GM20000 (cell line): ENCODE measurements at places on chromosomes 12 and 14.

GRCh38 chr12:30440826-30441602 lies 254.7 kb downstream of the IPO8 start:
- no peak for DNase-seq

- DNase-seq = no peak
These were observed 61.7 kb downstream of the SUSD6 start for GRCh38 chr14:69673104-69673503.

GRCh38 chr12:91507754-91508153 lies 325.1 kb upstream of the DCN start:
- no peak for DNase-seq

- DNase-seq = no peak
These were observed 92.9 kb downstream of the BBS10 start for GRCh38 chr12:76255281-76255680.

DNA sequence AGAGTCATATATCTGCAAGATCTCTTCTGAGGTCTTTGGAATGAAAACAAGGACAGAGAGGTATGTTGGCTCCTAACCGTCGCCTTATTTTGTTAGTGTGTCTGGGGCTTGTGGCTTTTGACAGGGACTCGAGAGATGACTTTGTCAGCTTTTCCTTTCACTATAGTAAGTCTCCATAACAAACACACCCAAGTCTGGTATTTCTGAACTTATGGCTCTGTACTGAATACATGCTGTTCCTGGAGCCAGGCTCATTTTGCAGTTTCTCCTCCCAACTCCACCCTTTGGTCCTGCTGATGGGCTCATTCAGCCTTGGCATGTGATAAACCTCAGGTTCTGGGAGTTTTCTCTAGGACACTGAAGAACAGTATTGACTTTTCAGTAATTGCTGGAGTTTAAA lies 27.7 kb upstream of the TMED10 start:
- DNase-seq = no peak

DNA sequence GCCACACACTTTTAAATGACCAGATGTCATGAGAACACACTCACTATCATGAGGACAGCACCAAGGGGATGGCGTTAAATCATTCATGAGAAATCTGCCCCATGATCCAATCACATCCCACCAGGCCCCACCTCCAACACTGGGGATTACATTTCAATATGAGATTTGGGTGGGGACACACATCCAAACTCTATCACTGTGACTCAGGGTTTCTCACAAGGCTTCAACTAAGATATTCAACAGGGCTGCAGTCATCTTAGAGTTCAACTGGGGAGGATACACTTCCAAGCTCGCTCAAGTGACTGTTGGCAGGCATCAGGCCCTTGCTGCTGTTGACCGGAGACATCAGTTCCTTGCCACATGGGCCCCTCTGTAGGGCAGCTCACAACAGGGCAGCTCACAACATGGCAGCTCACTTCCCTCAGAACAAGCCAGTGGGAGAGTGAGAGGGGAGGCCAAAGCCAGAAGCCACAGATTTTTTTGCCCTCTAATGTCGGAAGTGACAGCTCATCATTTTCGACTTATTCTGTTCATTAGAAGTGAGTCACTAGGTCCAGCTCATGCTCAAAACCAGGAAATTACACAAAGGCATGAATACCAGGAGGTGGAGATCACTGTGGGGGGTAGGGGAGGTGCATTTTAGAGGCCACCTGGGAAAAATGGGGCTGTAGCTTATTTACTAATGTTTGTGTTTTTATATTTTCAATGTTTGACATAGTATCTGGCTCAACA lies 50.8 kb upstream of the PTHLH start:
- DNase-seq = no peak

DNA sequence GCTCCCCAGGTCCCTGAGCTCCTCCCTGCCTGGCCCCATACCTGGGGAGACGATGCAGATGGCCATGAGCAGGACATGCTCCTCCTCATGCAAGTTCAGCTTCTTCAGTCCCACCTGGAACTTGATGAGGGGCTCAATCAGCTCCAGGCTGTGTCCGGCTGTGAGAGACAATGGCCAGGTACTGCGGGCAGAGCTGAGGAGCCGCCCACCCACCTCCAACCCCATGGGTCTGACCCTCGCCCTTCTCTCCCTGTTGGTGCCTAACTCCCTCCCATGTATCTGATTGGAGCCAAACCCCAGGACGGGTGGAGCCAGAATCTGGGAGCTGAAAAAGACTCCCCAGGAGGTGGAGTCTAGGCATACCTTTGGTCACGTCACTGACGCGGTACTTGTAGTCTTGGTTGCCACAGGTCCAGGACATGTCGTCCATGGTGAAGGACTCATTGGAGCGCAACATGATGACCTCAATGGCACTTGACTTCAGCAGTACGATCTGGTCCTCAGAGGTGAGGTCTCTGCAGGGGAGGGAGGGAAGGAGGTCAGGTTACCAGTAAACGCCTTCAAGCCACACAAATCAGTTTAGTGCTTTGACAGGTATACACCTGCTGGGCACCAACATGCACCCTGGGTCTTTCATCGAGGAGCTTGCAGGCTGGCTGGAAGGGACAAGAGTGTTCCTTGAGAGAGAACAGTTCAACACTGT lies 26.7 kb upstream of the HDAC7 start:
- DNase-seq = no peak

- no peak for DNase-seq
These were observed 56.8 kb upstream of the FOXG1 start for GRCh38 chr14:28709571-28710305.

GRCh38 chr14:36981832-36982529 lies 190.4 kb downstream of the SLC25A21 start:
- DNase-seq = no peak
